GM23338 (cell line): ENCODE measurements at places on chromosomes 13 and 19. TPM values are rescaled to one million over a fixed set of nuclear protein-coding genes. Genes with fewer than 3 reads are reported as not detected.

DNA sequence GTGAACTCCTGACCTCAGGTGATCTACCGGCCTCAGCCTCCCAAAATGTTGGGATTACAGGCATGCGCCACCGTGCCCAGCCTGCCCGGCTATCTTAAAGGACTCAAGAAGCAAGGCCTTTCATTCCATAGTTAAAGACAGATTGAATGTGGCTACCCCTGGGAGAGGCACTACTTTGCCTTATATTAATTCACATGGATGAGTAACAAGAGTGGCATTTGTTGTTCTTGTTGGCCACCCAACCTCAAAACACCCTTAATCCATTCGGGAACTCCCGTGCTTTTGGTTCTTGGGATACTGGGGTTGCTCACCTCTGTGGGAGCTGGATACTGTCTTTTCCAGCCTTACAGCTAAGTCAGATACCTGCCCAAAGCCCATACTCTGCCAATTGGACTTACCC lies 34.4 kb upstream of the ABCC4 start:
- DNase-seq, result no peak

- DNase-seq, result peak; percentile 82
These were observed 52.0 kb downstream of the KLF2 start for GRCh38 chr19:16376649-16377048.

Gene ANKRD24
- 13.4 and 18.0 TPM in 2 replicates for total RNA-seq

Gene MRPL57
- 39.5 and 41.6 TPM in 2 replicates for total RNA-seq

- peak; percentile 90 for DNase-seq
These were observed 13.7 kb downstream of the PVR start for GRCh38 chr19:44657211-44657921.

Gene PCCA
- 46.6 and 75.7 TPM in 2 replicates for total RNA-seq

- DNase-seq, result no peak
These were observed 27.4 kb upstream of the GPR12 start for GRCh38 chr13:26787961-26788360.

GRCh38 chr13:97542102-97542685 lies 108.2 kb downstream of the RAP2A start:
- DNase-seq, result no peak

Gene CRLF1
- total RNA-seq, result 17.1 and 18.1 TPM in 2 replicates

DNA sequence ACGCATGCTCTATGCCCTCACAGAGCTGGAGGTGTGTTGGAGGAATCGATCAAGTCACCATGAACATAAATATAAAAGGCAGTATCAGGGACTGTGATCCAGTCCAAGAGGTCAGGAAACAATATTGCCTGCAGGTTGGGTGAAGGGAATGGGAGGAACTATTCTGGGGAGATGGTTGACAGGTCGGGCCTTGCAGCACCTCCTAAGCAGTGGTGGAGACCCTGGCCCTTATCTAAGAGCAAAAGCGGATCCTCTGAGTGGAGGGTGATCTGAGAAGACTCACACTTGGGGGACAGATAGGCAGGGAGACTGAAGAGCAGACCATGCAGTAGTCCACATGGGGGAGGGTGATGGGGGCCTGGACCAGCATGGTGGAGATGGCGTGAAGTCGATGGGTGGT lies 213.5 kb downstream of the SLC7A1 start:
- no peak for DNase-seq

DNA sequence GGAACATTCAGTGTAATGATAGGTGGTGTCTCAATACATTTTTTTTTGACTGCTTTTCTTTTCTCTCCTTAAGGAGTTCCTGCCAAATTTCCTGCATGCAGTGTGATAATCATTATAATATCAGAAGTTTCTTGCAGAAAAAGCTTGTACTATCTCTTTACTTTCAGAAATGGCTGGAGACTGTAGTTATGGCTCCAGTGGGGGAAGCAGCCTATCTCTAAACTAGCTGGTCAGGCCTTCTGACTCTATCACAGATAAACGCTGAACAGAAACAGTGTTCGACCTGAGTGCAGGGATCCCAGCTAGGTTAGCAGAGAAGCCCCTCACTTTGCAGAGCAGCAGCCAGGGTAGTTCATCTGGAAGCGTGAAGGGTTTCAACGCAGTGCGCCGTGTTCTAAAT lies 1.9 kb downstream of the CCNE1 start:
- no peak for DNase-seq

Gene APOC4
- total RNA-seq, result not detected in 2 replicates

DNA sequence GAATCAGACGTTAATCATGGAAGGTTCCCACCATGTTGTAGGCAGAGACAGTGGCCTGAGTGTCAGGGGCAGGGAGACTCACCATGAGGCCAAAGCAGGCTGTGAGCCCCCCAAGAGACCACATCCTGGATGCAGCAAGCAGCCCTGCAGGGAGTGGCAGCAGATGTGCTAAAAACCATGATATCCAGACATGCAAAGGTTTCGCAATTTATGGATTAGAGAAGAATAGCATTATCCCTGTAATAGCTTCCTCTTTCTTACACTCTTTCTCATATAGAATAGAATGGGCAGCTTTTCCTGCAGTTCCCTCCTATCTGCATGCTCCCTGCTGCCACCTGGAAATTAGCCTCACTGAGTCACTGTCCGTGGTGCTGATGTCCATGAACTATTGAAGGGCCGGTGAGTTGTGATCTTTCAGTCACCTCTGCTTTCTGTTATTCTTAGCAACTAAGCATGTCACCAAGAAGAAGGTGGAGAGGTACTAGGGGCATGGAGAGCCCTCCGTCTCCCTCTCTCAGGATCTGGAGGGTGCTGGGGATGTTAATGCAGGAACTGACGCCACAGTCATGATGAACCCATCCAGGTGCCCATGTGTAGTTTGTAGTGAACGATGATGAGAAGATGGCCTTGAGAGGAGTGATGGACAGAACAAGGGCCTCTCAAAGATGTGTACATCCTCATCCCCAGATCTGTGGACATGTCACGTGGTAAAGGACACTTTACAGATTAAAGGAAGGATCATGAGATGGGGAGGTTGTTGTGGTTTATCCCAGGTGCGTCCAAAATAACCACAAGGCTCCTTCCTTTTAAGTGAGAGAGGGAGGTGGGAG lies 9.9 kb downstream of the CEACAM4 start:
- DNase-seq, result peak; percentile 81

- DNase-seq, result no peak
These were observed 71.0 kb downstream of the SIPA1L3 start for GRCh38 chr19:37977992-37978391.

Gene LYPD5
- 0.54 and 1.1 TPM in 2 replicates for total RNA-seq

Gene CNFN
- total RNA-seq, result 6.7 TPM in 1 of 2 replicates, not detected in the other

Gene SPACA4
- total RNA-seq, result not detected in 2 replicates

Gene OLFM2
- total RNA-seq, result 117 and 125 TPM in 2 replicates

GRCh38 chr13:90943946-90944345 lies 403.5 kb upstream of the MIR17HG start:
- no peak for DNase-seq

DNA sequence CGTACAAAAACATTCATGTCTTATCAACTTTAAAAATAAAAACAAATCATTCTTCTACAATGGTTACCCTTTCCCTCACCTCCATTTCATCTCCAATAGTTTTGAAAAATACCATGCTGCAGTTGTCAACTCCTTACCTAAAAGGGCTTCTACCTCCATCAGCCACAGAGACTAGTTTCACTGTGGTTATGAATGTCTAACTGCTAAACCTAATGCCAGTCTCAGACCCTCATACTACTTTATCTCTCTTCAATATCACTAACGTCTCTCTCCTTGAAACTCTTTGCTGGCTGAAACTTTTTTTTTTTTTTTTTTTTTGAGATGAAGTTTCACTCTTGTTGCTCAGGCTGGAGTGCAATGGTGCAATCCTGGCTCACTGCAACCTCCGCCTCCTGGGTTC lies 27.1 kb downstream of the LNX2 start:
- DNase-seq, result no peak

DNA sequence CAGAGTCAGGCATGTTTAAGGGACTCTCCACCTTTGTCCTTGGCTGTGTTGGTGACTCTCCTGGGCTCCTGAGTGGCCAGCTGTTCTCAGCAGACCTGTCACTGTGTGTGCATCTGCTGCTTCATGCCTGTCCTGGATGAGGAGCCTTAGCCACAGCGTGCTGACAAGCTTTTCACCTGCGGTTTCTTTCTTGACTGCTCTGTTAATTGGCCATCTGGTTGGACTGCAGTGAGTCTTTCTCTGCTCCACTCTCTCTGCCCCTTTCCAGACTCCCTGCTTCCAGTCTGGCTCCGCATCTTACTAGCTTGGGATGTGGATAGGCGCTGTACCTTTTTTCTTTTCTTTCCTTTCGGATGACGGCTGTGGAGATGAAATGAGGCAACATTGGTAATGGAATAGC lies 38.8 kb downstream of the POLR1D start:
- DNase-seq, result no peak

- DNase-seq, result peak; percentile 46
These were observed 94.1 kb downstream of the STK24 start for GRCh38 chr13:98482476-98483444.
